ENCODE measurements at places on chromosomes 3 and 15.

DNA sequence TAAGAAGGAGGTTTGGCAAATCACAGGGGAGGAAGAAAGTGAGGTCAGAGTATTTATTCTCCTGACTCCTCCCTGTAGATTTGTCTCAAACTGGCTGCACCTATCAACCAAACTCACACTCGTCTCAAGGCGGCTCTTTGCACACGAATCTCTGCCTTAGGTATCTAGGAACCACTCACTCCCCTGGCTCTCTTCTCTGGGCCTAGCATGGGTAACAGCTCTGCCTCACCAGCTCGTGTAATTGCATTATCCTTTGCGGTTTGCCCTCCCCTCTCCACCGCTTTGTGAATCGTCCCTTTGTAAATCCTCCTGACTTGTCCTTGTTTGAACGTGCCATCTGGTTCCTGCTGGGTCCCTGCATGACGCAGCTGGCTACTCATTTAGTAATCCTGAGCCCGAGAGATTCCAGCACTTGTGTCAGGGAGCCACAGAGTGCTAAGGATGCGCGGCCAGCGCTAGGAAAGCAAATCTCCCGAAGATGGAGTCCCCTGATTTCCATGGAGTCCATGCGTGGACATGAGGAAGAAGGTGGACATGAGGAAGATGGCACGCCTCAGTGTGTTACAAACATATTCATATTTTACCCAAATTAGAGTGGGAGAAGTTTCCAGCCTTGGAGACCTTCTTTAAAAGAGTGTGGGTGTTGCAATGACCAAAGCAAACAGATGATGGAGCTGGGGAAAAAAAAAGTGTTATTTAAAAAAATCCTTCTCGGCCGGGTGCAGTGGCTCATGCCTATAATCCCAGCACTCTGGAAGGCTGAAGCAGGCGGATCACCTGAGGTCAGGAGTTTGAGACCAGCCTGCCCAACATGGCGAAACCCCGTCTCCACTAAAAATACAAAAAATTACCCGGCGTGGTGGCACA is 26.7 kb downstream of the NRROS start:
- no peak for DNase-seq

- no peak for DNase-seq
Measured at GRCh38 chr15:69760258-69760845, 307.7 kb downstream of the RPLP1 start.

GRCh38 chr3:8494327-8494726 is 7.3 kb upstream of the LMCD1 start:
- no peak for DNase-seq

DNA sequence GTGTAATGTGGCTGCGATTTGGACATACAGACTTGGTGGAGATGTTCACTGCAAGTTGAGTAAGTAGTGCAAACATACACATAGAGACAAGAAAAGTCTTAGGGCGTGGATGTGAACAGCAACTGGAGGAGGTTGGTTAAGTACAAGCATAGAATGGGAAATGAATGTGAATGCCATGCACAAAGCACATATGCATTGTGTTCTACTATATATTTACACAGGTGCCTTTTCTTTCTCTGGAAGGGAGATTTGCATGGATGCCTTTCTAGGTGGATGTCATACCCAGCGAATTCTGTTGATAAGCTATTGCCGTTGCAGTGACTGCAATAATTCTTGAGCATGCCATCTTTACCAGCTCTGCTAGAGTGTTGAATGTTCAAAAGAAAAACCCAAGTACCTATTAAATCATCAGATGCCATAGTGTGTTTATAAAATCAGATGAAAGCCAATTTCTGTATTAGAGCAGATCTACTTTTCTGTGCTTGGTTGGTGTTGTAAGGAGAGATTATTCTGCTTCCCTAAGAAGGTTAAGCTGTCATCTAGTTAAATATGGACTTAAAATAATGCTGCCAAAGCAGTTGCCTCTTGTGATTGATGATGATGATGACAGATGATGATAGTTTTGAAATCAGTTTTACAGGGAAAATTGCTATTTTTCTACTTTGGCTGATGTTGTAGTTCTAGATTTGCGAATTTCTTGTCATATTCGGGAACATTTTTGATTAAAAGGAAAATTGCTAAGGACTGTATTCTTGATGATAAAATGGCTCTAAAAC is 148.4 kb downstream of the CNTN4 start:
- no peak for DNase-seq

- DNase-seq, result no peak
Measured at GRCh38 chr3:188583341-188584161, 429.6 kb downstream of the LPP start.

DNA sequence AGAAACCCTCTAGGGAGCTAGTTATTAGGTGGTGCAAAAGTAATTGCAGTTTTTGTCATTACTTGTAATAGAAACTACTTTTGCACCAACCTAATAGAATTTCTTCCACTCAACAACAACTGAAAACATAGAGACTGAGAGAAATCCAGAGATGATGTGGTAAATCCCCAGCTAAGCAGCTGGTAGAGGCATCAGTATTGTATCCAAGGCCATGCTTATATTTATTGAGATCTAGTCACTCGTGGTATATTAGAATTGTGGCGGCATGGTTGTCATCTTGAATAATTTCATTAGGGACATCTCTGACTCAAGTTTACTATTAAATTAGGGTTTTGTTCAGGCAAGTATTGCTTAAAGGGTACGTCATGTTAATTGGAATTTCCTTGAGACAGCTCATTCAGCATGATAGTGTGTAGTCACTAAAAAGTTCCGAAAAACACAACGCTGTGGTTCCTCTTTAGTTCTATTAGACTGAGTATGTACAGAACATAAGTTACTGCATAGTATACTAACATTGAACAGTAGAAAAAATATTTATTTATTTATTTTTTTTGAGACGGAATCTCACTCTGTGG is 35.3 kb downstream of the PAK2 start:
- DNase-seq, result no peak

- DNase-seq, result no peak
Measured at GRCh38 chr3:159480046-159480445, 508.6 kb upstream of the IL12A start.

DNA sequence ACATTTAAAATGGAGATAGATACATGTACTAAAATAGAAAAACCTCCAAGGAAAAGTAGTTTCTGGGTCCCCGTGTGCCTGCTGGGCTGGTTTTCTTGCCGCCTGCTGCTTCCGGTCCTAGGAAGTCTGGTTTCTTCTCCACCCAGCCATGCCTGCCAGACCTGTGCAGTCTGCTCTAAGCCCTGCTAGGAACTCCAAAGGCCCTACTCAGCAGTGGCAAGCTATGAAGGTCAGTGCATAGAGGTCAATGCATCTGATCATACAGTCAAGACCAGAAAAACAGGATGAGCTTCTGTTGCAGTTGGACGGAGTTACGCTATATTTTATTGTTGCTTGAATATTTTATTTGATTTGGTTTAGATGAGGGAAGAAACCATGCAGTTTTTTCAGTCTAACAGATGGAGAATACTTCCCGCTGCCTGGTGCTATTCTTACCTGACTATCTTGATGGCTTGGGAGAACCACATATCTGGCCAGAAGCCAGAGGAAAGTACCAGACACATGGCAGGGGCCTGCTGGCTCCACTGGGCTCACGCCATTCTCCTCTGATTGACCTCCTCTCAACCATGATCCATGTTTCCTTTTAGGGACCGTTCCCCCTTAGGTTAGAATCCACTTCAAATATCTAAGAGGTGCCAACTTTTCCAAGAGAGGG is 226.8 kb upstream of the ST8SIA2 start:
- DNase-seq, result no peak

GRCh38 chr3:150462108-150462507 is 54.0 kb downstream of the TSC22D2 start:
- no peak for DNase-seq

DNA sequence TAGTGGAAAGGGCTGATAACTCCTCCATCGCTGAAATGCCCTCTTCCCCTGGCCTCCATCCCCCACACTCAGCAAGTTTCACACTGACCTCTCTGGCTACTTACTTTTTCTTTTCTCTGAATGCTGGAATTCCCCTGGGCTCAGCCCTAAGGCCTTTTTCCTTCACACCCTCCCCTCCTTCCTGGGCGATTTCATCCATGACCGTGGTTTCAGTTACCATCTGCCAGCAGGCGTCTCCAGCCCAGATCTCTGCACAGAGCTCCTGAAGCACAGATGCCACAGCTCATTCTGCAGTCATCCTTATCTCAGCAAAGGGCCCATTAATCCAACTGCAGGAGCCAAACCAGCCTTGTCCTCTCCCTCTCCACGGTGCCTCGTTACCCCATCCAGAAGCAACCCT is 114.0 kb downstream of the RFTN1 start:
- DNase-seq, result no peak

DNA sequence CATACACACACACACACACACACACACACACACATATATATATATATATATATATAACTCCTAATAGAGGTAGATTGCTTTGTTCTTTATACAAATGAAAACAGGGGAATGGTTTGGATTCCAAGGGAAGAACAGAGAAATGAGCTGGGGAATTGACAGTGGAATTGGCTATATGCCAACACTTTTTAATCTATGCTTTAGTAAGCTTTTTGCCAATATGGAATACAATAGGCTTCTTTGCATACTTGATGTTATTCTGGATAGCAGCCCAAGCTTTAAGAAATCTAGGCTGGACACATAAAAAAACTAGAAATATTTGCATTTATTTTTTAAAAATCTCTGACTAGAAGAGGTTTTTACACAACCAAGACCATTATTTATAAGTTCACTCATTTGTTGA is 334.2 kb upstream of the MDFIC2 start:
- no peak for DNase-seq

DNA sequence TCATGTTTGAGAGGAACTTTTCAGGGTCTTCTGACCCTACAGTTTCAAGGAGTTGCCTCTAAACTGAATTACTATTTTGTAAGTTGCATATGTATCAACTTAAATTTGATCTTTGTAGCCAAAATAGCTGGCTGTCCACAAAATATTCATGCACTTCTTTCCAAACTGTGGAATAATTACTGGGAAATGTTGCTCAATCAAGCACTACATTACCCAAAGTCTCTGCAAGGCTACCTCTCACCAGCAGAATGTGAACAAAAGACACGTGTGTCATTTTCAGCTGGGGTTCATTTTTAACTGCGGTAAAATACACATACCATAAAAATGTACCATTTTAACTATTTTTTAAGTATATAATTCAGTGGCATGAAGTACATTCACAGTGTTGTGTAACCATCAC is 320.4 kb downstream of the CTNNB1 start:
- no peak for DNase-seq

- DNase-seq, result no peak
Measured at GRCh38 chr3:172181932-172182586, 142.7 kb downstream of the FNDC3B start.

DNA sequence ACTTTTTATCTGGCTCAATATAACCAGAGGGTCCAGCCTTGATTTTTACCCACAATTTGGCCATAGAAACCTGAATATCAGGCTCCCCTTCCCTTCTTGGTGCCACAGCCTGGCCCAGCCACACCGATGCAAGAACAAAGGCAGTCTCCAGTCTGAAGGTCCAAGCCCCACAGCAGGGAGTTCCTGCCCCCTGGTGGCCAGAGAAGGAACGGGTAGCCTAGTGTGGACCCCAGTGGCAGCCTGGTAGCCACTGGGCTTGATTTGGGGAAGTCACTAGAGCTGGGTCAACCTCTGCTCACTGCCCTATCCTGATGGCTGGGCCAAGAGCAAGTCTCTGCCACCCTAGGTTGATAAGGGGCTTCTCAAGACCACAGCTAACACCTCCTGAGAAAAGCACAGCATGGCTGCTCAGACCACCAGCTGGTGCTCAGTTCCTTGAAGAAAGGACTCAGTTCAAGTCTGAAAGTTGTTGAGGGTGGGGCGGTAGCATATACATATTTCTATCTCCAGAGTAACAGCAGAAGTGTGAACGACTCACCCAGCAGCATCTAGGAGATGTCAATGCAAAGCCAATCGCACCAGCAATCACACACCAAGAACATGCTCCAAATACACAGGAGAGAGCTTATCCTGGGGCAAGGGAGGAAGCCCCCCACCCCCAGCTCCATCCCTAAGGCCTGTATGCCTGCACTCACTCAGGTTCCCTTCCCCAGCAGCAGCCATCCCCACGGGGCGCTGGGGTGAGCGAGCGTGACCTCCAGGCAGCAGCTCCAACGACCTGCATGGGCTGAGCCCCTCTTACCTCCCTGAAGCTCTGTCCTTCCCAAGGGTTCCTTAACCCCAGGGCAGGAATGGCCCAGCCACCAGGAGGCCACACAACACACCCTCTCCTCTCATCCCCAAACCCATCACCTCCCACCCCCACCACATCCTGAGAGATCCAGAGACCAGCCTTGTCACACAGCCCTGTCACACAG is 7.6 kb downstream of the PFKFB4 start:
- DNase-seq, result peak; percentile 64

DNA sequence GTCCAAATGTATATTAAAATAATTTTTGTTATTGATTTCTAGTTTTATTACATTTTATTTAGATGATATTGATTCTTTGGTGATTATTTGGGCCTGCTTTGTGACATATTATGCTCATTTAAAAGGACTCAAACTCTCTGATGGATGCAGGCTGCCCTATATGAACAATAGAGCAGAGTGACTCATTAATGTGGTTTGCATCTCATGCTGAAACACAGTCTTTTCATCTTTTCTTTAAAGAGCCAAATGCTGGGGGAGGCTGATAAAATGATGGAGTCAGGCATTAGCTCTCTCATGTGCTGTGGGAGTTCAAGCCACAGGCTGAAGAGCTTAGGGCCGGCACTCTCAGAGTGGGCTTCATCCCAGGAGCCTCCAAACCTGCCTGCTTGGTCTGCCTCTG is 7.2 kb downstream of the PLA1A start:
- DNase-seq, result no peak

Data from stimulated activated CD8-positive, alpha-beta memory T cell treated with anti-CD3 and anti-CD28 coated beads, Interleukin-12 subunit alpha, Interleukin-12 subunit beta, amount 100 ng/mL, for 4 hours (primary cell).